ENCODE measurements at places on chromosomes 5 and 9. TPM values are rescaled to one million over a fixed set of nuclear protein-coding genes. Genes with fewer than 3 reads are reported as not detected.

DNA sequence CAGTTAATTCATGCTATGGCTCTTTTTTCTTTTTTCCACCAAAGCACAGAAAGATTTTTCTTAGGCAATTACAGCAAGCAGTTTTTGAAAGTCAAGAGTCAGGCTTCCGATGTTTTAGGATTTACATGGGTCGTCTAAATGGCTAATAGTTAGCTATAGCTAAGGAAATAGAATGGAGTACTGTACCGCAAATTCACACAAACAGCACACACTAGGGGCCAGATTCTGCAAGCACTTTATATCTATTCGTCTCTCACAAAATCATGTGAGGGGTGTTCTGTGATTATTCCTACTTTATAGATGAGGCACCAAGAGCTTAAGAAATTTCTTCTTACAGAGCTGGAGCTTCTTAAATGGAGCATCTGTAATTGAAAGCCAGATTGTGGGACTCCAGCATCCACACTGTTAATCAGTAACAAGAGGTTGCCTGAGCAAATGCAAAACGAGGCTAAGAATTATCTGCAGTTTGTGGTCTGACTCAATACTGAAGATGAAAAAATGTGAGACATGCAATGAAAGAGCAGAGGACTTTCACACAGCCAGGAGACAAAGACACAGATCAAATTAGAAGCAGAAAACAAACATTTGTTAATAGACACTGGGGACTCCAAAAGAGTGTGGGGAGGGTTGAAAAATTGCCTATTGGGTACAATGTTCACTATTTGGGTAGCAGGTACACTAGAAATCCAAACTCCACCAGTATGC lies 62.7 kb upstream of the CTXN3 start:
- no peak for DNase-seq

GRCh38 chr5:39843767-39844166 lies 419.0 kb upstream of the DAB2 start:
- no peak for DNase-seq

DNA sequence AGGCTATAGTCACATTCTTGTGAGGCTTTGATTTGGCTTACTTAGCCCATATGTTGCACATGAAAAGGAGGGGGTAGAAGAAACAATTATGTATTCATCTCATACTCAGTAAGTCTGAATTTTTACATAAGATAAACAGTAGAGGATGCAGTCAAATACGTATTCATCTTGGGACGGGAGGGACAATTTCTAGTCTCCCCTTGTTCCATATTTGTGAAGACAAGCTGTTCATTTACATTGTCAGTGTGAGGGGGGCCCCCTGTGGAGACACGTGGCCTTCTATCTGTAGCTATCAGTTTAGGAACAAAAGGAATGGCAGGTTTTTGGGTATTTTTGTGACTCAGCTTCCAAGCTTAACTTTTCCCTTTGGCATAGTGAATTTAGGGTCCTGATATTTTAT lies 49.2 kb upstream of the PPP1R2B start:
- DNase-seq: no peak

DNA sequence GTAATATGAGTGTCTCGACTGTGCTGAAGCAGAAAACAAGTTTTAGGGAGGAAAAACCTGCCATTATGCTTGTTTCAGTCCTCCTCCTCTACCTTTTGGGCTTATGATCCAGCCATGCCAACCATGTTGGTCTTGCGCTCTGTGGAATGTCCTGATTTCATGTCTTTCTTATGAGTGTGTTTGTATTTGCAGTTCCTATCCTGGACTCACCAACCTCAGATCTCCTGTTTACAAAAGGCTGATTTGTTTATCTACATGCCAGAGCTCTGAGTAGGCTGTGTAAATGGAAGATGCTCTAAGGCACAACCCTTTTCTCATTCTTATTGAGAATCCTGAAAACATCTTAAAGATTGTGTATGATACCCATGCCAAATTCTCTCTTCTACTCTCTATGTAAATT lies 138.6 kb downstream of the ARHGEF28 start:
- DNase-seq: peak; percentile 68

DNA sequence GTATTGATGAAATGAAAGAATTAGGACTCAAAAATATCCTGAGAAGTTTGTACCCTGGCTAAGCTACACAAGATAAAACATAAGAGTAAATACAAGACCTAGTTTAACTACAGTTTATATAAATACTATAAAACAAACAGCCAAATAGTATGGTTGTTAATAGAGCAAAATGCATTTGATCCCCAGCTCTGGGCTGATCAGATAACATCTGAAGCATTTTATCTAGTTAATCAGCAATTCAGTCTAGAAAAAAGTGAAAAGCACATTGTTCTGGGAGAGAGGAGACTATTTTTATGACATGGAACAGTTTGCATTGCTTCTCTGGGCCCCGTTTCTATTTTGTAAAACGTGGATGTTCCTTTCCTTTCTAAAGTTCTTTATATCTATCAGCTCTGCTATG lies 139.6 kb upstream of the RORB start:
- DNase-seq: no peak

DNA sequence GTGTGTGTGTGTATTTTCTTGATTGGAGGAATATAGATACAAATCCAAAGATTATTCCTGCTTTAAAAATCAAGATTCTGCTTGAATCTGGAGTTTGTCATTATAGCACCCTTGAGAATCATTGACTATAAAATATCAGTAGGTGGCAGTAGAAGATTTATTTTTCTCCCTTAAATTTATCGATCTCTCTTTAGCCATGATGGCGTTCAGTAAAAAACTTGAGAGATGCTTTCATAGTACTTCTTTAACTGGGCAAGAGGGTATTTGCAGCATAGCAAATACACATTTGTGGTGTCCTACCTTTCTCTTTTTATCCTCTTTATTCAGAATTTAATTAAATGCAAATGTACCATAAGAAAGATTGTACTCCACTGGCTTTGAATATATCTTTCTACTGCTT lies 307.7 kb downstream of the ADGRV1 start:
- DNase-seq: no peak

- DNase-seq: no peak
These were observed 194.4 kb downstream of the EBF1 start for GRCh38 chr5:158905281-158905680.

GRCh38 chr5:77936365-77936693 lies 160.2 kb upstream of the TBCA start:
- DNase-seq: no peak

DNA sequence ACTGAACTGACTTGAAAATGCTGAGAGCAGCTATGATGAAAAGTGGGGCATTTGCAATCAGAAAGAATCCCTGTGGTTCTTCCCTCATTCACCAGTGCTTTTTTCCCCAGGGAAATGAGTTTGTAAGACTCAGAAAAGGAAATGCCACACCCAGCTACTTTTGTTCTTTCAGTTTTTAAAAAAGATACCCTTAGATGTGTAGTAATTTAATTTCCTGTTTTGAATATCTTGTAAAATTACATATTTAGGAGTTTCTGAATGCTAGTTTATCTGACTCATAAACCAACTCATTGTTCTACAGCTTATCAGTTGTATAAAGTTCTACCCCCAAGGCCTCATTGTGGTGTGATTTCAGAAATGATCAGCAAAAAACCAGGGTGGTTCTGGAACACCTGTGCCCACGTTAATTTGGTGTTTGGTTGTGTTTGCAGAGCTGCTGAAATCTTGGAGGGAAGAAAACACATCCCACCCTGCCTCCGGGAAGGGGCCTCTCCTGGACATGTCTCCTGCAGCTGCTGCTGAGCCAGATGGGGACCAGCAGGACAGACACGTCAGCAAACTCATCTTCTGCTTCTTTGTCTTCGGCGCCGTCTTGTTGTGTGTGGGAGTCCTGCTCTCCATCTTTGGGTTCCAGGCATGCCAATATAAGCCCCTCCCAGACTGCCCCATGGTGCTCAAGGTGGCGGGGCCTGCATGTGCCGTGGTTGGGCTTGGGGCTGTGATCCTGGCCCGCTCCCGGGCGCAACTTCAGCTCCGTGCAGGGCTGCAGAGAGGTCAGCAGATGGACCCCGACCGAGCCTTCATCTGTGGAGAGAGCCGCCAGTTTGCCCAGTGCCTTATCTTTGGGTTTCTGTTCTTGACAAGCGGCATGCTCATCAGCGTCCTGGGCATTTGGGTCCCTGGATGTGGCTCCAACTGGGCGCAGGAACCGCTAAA lies 2.8 kb downstream of the TMEM171 start:
- DNase-seq: peak; percentile 68

DNA sequence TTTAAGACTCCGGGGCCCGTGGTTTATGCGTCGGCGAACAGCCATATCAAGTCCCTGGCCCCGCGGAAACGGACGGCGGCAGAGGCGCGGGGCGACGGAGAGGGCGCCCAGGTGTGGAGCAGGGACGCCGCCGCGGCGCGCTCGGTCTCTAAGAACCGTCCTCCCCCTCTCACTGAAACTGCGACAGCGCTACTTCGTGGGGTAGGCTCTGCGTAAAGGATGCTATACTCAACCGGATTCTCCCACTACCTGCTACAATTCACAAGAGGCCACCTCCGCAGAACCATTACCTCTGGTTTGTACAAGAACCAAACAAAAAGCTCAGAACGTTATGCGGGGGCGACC lies 404 bp downstream of the MRNIP start:
- DNase-seq: peak; percentile 48

GRCh38 chr9:93475856-93476255 lies 22.5 kb upstream of the FAM120AOS start:
- no peak for DNase-seq

GRCh38 chr5:116084287-116084691 lies 536 bp upstream of the COMMD10 start:
- peak; percentile 33 for DNase-seq

DNA sequence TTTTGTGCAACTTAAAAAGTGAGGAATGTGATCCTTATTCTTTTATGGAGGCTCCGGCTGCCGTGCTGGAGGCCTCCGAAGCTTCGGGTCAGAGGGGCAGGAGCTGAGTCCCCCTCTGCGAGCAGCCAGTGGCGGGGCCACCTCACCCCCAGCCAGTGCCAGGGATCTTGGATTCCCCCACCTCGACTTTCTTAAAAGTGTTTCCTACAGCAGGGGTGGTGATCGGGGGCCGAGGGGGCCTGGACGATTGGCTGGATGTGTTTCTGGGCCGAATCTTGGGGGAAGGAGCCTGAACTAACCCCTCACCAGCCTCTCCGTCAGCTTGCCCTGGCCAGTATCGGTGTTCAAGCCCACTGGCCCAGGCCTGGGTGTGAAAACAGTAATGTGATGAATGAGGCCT lies 92.2 kb upstream of the LMX1B start:
- DNase-seq: no peak

DNA sequence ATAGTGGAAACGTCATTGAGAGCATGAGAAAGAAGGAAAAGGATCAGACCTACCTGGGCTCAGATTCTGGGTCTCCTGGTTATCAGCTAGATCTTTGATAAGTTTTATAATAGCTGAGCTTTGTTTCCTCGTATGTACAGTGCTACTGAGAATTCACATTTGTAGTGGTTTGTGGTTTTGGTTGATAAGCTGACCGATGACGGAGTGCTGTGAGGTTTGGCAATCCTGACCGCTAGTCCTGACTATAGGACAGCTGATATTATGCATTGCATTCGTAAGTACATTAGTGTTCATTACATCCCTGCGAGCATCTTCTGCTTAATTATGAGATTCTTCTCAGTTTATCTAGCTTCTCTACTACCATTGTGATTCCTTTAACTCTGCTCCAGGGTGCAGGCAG lies 190.7 kb upstream of the SLC27A6 start:
- DNase-seq: peak; percentile 22

GRCh38 chr9:137429974-137430722 lies 7.0 kb downstream of the NOXA1 start:
- no peak for DNase-seq

- DNase-seq: peak; percentile 82
These were observed 219.0 kb downstream of the AOPEP start for GRCh38 chr9:94945197-94946144.

DNA sequence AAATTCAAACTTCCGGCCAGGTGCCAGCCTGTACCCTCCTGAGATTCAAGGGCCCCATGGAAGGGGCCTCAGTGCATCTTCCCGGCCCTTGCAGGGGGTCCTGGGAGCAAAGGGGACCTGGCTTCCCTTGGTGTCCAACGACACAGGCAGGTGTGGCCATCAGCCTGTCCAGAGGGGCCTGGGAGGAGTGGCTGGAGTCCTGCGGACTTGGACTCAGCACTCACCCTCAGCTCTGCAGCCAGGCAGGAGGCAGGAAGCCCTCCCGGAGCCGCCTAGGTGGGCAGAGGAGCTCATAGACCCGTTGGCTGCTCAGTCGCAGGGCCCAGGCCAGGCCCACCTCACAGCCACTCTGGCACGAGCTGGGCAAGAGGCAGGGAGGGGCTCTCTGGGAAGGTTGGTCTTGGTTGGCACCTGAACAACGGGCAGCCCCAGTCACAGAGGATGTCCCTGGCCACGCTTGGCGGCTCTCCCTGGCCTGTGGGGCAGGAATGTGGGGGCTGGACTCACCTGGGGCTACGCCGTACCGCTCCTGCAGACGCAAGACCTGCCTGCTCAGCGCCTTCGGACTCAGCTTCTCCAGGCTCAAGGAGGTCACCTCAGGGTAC lies 53.8 kb upstream of the NRARP start:
- no peak for DNase-seq

DNA sequence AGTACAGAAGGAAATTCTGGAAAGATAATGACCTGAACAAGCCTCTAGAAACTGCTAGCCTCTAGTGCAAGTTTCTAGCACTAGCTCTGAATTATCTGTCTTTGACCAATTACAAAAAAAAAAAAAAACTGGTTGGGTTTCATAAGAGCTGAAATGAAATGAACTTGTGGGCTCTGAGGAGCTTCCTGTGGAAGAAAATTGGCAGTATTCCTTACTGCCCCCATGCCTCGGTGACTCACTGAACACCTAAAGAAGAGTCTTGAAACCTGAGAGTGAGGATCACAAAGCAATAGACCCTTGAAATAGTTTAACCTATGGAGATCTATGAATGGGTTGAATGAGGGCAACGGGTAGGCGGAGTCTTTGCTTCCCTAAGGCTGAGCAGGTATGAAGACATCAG lies 263.6 kb upstream of the RASA1 start:
- DNase-seq: peak; percentile 18

GRCh38 chr9:103700195-103700962 lies 393.7 kb upstream of the SMC2 start:
- DNase-seq: no peak

- no peak for DNase-seq
These were observed 4.0 kb downstream of the SQSTM1 start for GRCh38 chr5:179824745-179825112.

- DNase-seq: no peak
These were observed 362.9 kb upstream of the TLE4 start for GRCh38 chr9:79208791-79209396.

DNA sequence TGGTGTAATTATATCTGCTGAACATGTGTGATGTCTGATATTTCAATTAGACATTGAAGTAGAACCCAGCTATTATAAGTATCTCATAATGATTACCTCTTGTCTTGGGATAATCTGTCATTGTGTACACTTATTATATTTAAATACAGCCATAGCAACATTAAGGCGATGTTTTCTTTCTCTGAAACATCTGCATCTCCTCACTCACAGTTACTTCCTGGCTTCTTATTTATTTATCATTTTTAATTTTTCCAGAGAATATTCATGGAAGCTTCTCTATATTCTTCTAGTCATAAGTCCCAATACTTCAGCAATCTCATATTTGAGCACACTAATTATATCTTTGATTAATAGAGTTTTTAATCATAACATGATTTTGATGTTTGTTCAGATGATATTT lies 103.8 kb upstream of the FBN2 start:
- DNase-seq: no peak

Gene CAMK2A
- polyA plus RNA-seq: 0.09 TPM

Gene TEX10
- 27.8 TPM for polyA plus RNA-seq

Gene GRXCR2
- polyA plus RNA-seq: not detected

Gene CDH12
- not detected for polyA plus RNA-seq

Gene SPINK1
- polyA plus RNA-seq: not detected

Gene DDX4
- not detected for polyA plus RNA-seq

Gene ANKRD20A1
- 0.10 TPM for polyA plus RNA-seq

Gene EPB41L4A
- polyA plus RNA-seq: 0.28 TPM

Gene PCDHGB1
- polyA plus RNA-seq: 0.14 TPM

Gene RAD1
- 17.7 TPM for polyA plus RNA-seq

Gene APBA1
- 0.46 TPM for polyA plus RNA-seq

Gene CDH10
- polyA plus RNA-seq: 0.23 TPM

Gene TPD52L3
- not detected for polyA plus RNA-seq
